ENCODE measurements at places on chromosomes 7 and 10.

DNA sequence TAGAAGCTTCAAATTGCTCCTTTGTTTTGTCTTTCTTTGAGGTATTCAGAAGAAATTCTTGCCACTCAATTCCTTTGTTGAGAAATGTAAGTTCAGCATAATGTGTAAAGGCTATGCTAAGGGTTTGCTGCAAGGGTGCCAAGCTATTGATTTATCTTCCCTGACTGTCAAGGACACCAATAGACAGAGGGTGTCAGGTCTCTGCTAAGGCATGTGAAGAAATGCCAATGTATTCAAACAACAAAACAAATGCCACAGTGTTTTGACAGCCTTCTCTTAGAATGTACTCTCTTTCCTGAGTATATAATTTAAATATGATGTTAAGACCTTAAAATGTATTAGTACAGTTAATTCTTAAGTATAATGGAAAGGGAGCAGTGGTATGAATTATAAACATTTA lies 62.4 kb downstream of the LRGUK start:
- no peak for DNase-seq

DNA sequence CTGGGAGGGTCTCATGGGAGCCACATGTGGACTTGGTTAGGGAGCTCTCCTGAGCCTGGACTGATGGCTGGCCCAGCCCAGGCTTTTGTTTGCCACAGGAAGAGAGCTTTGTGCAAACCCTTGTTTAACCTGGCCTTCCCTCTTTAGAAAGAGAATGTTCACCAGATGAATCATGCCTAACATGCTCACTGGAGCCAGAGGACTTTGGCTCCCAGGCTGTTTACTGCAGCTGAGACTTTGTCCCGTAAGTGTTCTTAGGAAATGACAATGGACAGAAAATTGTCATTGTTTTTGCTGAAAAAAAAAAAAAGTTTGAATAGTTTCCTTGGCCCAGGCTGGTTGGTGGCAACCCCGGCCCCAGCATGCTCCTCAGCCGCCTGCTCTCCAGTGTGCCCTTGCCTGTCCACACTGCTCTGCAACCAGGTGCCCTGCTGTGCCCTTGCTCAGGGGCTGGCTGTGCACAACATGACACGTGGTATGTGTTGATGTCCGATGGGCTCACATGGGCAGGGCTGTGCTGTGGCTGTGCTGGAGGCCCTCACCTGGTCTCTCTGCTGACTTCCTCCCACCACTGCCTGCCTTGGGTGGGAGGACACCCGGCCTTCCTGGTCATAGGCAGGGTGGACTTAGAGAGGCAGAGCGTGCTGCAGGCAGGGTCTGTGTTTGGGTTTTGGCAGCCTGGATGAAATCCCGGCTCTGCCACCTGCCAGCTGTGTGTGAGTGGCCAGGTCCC lies 215.3 kb upstream of the ZNF32 start:
- DNase-seq: peak; percentile 84

- DNase-seq: no peak
These were observed 192.9 kb downstream of the ZMYND11 start for GRCh38 chr10:327889-328852.

DNA sequence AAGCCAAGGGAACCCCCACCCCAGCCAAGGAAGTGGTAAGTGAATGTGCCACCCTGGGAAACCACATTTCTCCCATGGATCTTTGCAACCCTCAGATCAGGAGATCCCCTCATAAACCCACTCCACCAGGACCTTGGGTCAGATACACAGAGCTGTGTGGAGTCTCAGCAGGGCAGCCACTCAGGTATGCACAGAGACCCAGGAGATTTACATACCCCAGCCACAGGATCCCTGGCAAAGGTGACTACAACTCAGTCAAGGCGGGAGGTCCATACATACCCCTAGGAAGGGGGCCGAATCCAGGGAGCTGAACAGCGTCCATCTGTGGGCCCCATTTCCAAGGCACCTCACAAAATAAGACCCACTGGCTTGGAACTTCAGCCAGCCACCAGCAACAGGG lies 293.4 kb downstream of the CTNNA3 start:
- DNase-seq: no peak

DNA sequence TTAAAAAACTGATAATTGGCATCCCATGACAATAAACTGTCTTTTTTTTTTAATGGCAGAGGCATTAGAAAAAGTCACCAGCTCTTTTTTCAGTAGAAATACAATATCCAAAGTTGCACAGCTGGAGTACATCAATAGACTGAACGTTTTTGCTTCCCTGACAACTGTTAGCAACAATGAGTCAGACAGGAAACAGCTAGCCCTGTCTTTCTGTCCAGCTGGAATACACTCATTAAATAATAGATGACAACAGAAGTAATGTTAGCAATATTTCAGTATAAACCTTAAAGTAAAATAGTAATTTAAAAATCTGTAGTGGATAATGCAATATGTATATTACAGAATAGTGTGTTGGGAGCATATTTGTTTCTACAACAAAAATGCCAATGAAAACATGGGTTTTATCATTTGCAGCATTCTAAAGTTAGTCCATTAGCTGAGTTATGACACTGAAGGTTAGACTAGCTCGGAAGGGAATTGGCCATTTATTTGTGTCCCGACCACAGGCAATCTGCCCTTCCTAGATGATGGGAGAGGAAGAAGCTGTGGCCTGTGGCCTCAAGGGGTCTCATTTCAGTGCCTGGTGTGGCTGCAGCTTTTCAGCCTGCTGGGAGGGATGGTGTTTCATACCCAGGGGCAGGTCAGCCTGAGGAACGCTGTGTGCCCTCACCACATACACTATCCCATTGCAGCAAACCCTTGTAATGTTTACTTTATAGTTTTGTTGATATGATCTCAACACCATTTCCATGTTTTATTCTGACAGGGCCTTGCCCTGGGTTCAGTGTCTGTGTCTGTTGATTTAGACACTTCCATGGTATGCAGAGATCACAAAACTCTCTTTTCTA lies 173.3 kb downstream of the SLC16A9 start:
- DNase-seq: peak; percentile 82

DNA sequence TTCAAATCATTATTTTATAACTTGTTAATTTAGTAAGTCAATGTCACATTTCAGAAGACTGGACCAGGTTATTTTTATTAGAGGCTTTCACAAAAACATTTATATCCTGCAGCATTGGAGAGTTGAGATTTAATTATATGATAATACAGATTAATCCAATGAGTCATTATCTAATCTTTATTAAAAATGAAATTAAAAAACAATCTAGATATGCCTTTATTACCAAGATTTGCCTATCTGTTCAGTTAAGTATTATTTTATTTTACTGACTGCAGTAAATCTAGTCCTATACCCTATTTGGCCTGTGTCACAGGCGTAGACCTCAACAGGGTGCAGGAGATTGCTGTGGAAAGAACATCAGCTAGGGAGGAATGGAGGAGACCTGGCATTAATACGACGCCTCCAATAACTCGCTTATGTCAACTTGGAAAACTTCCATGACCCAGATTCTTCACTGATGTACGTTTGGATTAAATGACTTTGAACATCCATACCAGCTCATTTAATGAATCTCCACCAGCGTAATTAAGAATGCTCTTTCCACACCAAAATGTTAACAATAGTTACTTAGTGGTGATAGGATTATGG lies 18.2 kb downstream of the PAXIP1 start:
- no peak for DNase-seq

DNA sequence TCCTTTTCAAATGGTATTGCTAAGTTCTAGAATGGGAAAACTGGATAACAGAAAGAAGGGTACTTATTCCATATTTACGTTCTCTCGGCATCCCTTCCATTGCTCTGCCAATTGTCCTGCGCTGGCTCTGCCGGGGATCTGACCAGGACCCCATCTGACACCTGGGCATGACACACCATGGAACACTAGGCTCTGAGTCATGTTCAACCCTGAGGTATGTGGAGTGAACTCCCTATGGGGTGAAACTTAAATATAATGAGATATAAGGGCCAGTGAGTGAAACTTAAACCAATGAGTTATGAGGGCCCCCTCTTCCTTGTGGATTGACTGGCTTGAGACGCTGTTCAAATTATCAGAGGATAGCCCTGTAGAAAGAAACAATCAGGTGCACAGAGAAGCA lies 55.1 kb upstream of the ZEB1 start:
- DNase-seq: peak; percentile 37

DNA sequence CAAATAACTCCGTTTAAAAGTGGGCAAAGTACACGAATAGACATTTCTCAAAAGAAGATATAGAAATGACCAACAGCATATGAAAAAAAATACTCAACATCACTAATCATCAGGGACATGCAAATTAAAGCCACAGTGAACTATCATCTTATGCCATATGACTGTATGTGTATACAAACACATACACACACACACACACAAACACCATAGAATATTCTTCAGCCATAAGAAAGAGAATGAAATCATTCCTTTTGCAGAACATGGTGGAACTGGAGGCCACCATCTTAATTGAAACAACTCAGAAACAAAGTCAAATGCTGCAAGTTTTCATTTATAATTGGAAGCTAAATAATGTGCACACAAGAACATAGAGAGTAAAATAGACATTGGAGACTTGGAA lies 1019.4 kb downstream of the KCNMA1 start:
- DNase-seq: no peak

GRCh38 chr10:8033812-8034465 lies 20.5 kb upstream of the GATA3 start:
- DNase-seq: no peak

DNA sequence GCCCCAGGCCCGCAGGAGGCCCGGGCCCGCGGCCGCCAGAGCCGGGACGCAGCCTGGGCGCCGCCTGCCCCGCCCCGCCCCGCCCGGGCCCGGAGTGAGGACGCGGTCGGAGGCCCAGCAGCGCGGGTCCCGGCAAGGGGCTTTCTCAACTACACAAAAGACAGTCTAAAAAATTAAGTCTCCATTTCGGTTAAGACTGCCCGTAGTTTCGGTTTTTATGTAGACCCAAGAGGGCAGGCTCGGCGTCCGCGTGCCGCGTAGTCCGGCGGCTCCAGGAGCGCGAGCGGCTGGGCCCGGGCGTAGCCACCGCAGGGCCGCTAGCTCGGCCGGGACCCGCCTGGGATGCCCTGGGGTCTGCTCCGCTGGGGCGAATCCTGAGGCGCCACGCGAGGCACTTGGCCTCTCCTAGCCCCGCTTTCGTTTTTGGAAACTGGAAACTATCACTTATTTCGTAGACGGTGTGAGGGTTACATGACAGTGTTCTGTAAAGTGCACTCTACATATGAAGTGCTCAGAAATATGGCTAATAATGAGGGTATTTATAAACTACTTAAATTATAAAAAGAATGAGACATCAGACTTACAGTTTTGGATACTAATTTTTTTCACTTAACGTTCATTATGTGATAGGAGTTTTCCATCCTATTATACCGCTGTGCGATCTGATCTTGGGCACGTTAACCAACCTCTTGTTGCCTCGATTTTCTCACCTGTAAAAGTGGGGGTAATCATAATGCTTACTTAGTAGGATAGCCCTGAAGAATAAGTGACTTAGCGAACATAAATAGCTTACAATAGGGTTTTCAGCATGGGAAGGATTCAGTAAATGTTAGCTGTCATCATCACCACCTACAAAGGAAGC lies 573 bp downstream of the BLVRA start:
- peak; percentile 24 for DNase-seq

DNA sequence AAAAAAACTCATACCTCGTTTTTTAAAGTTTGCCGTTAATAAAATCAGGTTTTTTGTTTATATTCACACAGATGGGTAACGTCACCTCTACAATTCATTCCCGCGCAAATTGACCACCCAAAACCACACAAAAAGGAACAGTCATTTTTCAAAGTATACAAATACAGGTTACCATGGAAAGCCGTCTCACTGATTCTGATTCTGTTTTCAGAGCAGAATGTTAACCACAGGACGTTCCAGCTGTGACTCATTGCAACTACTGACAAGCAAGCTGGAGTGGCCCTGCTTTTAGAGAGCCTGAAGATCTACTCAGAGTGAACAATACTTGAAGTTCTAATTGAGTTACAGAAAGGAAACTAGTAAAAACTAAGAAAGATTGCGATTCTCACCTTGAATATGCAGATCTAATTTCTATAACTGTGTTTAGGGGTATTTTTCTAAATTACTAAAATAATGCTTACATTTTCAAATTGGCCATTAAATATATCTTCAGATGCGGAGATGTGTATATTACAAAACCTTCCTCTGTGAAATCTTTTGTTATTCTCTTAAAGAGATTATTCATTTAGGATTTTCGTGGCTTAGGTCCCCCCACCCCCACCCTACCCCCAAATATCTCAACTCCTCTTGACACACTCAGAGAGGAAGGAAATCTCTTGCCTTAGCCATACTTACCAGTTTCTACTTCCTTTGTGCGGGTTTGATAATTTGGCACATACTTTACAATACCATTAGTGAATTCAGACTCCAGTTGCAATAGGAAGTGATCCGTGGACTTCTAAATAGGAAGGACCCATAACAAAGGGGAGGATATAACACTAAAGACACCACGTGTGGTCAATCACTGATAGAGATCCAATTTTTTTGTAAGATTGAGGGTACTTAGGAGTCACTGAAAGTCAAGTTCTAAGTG lies 106.0 kb downstream of the CUBN start:
- DNase-seq: peak; percentile 98

- DNase-seq: no peak
These were observed 132.1 kb downstream of the COL26A1 start for GRCh38 chr7:101494602-101495329.

DNA sequence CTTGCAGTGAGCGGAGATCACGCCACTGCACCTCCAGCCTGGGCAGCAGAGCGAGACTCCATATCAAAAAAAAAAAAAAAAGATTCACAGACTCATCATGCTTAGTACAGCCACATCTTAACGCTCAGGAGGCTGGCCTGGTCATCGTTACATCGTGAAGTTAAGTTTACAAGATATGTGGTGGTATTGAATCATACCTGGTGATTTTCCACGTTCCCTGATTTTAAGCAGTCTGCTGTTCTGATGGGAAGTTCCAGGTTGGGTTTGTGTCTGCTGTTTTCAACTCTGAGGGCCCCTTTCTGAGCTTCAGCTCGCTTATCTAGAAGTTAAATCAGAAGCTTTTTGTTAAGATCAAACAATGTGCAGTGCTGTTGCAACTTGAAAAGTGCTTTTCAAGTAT lies 6.9 kb downstream of the PPP2R2D start:
- DNase-seq: no peak

DNA sequence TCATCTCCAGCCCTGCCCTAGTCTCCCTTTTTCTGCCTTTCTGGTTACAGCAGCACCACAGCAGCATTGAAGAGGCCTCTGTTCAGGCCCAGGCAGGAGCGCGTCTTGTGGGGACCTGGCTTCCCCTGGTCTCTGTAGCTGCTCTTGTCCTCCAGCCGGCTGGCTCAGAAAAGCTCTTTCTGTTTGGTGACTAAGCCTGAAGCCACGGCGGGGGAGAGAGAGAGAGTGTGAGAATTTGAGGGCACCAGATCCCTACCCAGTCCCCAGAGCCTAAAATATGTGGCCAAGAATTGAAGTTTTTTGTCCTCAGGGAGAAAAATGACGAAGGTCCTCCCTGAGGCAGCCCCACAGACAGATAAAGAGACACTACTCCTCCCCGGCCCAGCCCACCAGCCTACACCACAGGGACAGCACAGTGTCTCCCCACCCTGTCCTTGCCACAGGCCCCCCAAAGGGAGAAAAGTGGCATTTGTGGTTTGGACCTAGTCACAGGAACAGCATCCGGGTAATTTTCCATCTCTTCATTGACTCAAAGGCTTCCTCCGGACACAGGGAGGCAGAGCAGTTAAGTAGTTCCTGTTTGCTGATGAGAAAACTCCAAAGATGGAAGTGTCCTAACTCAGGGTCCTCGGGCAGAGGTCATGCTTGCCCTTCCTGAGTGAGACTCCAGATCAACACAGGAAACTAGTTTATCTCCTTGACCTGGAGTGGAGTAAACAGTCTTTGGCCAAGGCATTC lies 13.3 kb upstream of the FAM180A start:
- peak; percentile 68 for DNase-seq

All from fibroblast of upper back skin (primary cell).